ENCODE measurements at places on chromosomes 11 and 22.

DNA sequence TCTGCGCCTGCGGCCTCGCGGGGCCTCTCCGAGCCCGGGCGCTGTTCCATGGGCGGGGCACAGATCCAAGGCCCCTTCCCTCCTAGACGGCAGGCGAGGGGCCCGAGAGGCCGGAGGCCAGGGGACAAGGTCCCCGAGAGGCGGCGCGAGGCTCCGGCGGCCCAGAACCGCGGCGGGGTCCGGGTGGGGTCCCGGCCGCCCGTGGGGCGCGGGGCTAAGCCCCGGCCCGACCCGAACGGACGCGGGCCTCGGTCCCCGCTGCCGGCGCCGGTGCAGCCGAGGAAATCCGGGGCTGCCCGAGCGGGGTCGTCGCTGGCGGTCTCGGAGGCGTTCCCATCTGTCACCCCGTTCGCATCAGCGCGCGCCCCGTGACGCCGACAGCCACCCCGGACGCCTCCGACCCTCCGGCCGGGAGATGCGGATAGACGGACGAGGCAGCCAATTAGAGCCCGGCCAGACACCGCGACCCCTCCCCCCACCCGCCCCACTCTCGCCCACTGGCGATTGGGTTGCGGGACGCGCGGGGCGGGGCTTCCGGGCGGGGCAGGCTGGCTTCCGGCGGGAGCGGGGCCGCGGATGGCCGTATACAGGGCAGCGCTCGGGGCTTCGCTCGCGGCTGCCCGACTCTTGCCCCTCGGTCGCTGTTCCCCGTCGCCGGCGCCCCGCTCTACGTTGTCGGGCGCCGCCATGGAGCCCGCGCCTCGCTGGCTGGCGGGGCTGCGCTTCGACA lies at the start of gene SELENOO:
Gene SELENOO (plus strand): TSS at position 551 of the 730 bp plus-strand sequence. CDS start 26 bp downstream, at position 577.
- peak; percentile 94 for DNase-seq

DNA sequence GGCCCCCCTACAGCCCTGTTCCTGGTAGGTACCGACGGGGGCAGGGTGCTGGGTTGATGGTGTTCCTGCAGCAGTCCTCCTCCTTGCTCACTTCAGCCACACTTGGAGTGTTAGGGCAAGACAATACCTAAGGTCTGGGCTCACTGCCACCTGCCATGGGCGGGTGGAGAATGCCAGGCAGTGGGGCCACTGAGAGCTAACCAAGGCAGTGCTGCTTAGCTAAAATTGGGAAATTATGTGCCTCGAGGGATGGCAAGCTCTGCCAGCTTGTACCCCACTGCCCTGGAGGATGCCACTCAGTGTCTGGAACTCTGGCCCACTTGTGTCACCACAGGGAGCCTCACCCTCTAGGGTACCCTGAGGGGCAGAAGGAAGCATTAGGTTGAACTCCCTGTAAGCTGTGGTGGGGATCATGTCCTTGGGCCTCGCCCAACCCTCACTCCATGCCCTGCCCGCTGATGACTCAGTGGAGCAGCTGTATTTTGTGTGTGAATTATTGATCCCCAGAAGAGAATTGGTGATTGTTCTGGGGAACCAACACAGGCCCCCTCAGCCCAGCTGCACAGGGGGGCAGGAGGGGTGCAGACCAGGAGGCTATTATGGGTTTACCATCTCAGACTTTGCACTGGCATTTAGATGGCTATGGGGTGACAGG lies 17.7 kb downstream of the PHLDB1 start:
- no peak for DNase-seq

GRCh38 chr11:131584785-131585592 lies 214.6 kb downstream of the NTM start:
- peak; percentile 15 for DNase-seq

DNA sequence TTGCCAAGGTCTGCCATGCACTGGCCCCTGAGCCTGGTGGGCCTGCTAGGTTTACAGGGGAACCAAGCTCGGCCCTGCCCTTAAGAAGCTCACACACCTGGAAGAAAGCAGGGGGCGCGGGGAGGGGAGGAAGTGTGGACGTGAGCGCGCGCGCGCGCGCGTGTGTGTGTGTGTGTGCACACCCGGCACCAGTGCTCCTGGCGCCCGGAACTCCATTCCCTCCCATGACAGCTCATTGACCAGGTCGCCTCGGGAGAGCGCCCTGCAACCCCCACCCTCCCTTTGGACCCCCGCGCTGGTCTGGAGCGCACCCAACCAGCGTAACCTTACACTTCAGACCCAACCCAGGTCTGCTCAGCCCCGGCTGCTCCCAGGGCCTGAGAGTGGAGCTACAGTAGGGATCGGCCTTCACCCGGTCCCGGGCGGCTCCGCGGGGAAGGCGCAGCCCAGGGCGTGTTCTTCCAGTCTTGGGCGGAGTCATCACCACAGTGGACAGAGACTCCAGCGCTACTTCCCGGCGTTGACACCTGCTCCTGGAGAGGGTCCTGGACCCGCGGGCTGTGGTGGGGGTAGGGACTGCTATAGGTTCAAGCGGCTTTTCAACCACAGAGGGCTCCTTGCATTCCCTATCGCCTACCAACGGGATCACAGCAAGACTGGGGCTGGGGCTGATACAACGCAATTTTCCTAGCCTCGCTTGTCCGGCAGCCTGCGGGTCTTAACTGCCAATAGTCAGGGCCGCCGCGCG lies 1.5 kb downstream of the GALNT18 start:
- peak; percentile 55 for DNase-seq

GRCh38 chr22:50481440-50482106 lies at the start of gene ADM2:
Gene ADM2, plus strand, starts transcription at chr22:50481543. Its CDS starts 305 bp downstream, at chr22:50481848.
- no peak for DNase-seq

DNA sequence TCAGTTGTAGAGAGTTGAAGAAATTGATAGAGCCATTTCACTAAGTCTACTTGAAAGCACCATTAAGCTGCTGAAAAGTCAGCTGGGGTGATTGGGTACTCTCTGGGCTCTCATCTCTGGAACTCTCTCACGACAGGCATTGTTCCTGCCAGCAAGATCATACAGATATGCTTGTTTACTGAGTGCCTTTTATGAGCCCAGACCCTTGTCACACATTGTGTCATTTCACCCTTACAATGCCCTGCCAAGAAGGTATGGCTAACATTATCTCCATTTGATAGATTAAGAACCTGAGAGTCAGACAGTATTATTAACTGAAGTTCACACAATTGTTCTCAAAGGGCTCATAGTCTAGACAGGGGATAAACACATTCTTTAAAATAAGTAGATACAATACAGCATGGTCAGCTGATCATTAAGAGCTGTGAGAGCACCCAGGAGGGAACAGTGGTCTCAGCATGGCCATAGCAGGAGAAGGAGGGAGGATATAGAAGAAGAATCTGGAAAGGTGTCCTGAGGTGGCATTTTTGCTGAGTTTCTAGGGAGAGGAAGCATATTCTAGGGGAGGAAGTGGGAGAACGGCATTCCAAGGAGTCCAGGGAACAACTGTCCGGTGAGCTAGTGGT lies 580.5 kb downstream of the INSC start:
- DNase-seq: no peak

GRCh38 chr11:12854829-12855228 lies 154.3 kb upstream of the RASSF10 start:
- no peak for DNase-seq

DNA sequence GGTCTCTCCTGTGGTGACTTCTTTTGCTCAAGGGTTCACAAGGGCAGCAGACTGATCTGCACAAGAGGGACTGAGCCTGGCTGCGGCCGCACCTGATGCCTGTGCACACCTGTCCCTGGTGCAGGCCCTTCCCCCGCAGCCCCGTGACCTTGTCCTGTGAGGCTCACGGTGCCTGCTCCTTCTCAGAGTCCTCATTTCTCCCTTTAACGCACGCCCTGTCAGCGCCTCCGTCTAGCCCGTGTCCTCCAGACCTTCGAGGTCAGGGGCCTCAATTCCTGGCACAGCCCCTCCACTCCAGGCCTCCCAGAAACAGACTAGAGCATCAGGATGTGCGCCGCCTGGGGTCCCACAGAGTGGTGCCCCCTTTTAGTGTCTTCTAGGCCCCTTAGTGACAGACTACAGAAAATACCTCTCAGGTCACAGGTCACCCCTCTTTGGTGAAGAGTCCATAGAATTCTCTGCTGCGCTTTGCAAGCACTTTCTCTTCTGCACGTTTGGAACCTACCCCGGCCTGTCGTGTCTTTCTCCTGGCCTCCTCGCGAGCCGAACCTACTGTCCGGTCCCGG lies 1.0 kb upstream of the DRD4 start:
- no peak for DNase-seq

DNA sequence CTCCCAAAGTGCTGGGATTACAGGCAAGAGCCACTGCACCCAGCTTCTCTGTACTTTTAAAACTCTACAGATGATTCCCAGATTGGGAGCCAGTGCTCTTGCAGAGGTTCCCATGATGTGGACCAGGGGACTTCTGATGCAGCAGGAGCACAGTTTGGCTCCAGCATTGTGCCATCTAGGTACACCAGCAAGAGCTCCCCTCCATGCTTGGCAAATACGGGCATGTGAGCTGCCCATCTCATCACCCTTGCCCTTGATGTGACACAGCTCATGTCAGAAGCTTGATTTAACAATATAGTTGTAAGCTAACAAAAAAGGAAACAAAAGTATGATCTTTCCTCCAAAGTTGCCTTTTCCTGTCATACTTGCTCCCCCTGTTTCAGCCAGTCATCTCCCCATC lies 28.7 kb downstream of the SNU13 start:
- DNase-seq: peak; percentile 30

- no peak for DNase-seq
Observed at GRCh38 chr22:39437791-39438704, 18.8 kb upstream of the MGAT3 start.

DNA sequence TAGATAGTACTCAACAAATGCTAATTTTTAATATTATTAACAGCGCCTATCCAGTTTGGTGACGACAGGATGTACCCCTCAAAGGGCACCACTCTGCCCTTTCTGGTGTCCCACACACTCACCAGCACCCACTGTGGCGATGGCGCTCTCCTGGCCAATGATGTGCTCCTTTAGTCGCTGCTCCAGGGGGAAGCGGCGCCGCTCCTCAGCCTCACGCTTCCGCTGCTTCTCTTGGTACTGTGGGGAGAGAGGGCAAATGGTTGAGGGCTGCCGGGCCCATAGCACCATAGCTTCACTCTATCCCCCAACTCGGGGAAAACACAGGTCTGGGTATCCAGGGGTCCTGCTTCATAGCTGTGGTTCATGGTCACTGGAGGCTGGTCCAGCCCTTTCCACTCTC lies 73.0 kb upstream of the PHOX2A start:
- DNase-seq: no peak

DNA sequence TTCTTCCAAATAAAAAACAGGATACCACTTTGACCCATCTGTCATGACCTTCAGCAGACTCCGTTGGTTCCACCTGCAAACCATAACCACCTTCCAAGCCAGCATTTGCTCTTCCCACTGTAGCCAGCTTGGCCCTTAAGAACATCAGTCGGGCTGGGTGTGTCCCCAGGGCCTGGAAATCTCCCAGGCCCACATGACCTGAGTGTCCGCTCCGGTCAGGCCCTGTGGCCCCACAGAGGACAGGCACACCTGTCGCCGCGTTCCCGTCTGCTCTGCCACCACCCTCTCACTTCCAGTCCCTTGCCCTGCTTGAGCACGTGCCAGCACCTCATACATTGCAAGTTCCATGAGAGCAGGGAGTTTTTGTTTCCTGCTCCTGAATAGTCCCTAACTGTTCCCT lies 65.7 kb upstream of the PITPNB start:
- DNase-seq: no peak

- peak; percentile 63 for DNase-seq
Observed at GRCh38 chr22:42621505-42622002, 6.9 kb upstream of the POLDIP3 start.

GRCh38 chr11:114070464-114071139 lies 11.1 kb downstream of the ZBTB16 start:
- DNase-seq: no peak

DNA sequence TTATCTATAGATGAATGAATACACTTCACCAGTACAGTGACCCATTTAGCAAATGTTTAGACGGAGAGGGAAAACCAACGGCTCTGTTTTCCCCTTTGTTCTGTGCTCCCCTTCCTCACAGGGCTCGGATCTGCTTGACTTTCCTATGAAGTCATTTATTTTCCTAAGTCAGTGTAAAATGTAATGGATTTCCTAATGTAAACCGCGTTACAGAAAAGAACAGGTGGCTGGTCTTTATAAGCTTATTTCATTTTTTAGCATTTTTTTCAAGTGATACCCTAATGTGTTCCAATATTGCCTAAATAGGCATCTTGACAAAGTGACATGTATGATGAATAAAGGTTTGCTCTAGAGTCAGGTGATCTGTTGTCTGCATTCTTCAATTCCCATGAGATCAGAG lies 207.5 kb downstream of the PGR start:
- DNase-seq: no peak

DNA sequence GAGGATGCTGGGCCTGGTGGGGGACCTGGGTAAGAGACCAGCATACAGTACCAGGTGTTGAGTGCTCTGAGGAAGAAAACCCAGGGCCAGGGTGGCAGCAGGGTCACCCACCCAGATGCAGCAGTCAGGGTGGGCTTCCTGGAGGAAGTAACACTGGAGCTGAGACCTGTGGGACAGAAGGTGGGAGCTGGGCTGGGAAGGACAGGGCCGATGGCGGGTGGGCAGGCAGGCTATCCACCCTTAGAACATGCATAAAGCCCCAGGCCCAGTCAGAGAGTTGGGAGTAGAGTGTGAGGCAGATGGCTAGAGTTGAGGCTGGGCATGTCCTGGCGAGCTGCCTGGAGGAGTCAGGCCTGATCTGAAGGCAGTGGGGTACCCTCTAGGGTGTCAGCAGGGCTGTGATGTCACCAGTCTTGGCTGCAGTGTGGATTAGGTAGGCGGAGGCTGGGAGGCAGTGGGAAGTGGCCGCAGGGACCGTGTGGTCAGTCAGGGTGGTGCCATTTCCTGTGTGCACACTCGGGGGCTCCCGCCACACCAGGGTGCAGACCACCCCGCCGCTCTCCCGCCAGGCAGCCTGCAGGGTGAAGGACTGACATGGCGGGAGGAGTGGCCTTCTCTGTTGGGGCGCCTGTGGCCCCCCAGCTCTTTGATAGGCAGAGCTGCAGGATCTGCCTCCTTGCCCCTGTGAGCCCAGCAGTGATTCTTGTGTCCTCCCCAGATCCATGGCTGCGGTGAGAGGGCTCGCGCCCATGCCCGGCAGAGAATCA lies 35.3 kb downstream of the IGHMBP2 start:
- DNase-seq: no peak

DNA sequence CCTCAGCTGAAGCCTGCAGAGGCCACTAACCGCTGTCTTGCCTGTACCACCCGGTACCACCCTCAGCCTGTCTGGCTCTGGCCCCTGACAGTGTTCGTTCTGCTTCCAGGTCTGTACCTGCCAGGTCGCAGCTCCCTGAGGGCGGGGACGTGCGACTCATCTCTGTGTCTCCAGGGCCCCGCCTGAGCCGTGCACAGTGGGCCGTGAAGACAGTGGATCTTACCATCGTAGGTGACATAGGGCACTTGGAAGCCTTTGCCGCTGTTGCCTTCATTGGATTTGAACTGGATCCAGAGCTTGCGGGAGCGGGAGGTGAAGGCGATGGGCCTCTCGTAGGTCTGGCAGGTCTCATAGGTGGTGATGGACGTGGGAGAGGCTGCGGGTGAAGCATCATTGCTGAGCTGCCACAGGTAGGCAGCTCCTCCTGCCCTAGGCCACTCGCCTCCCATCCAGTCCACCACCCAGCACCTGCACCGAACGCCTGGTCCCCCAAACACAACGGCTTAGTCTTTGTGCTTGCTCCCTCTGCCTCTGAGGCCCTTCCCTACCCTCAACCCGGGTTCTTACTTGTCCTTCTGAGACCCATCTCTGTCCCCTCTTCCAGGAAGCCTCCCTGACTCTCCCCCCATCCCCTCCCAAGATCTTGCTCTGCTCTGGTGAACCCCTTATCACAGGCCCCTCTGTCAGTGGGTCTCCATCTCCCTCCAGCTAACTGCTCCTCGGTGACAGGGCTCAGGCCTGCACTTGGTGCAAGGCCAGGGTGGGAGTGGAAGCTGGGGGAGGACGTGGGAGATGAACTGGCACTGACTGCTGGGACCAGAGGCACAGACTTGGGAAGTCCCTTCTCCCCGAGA lies 21.1 kb upstream of the TTLL12 start:
- DNase-seq: no peak

- DNase-seq: no peak
Observed at GRCh38 chr11:99275521-99275920, 254.8 kb downstream of the CNTN5 start.
